ENCODE measurements at places on chromosomes 2 and 18.

GRCh38 chr18:70068981-70069380 lies 121.3 kb upstream of the CD226 start:
- no peak for DNase-seq

DNA sequence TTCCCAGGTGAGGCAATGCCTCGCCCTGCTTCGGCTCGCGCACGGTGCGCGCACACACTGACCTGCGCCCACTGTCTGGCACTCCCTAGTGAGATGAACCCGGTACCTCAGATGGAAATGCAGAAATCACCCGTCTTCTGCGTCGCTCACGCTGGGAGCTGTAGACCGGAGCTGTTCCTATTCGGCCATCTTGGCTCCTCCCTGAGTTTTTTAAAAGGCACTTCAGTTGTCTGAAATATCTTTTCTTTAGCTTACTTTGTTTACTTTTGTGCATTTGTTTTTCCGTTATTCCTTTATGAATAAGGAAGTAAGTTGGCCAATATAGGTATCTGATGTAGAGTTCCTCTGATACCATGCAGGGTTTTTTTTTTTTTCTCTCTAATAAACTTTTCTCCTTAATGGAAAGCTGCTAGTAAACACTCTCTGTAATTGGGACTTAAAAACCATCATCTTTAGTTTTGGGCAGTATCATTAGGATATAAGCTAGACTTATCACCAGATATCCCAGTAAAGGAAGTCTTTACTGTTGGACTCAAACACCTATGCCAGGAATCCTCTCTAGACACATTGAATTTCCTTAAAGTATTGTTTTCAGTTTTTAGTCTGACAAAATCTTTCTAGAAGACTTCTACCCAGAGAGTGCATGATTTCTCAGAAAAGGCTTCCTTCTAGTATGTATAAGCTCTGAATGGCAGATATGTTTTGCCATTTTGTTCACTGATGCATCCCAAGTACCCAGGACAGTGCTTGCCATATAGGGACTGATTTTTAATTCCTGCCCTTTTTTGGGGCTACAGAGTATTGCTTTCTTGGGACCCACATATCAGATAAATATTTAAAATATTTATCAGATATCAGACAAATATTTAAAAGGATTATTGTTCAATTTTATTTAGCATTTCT lies 35.8 kb upstream of the DYSF start:
- no peak for DNase-seq

GRCh38 chr2:204027091-204027490 lies 90.5 kb downstream of the ICOS start:
- no peak for DNase-seq

DNA sequence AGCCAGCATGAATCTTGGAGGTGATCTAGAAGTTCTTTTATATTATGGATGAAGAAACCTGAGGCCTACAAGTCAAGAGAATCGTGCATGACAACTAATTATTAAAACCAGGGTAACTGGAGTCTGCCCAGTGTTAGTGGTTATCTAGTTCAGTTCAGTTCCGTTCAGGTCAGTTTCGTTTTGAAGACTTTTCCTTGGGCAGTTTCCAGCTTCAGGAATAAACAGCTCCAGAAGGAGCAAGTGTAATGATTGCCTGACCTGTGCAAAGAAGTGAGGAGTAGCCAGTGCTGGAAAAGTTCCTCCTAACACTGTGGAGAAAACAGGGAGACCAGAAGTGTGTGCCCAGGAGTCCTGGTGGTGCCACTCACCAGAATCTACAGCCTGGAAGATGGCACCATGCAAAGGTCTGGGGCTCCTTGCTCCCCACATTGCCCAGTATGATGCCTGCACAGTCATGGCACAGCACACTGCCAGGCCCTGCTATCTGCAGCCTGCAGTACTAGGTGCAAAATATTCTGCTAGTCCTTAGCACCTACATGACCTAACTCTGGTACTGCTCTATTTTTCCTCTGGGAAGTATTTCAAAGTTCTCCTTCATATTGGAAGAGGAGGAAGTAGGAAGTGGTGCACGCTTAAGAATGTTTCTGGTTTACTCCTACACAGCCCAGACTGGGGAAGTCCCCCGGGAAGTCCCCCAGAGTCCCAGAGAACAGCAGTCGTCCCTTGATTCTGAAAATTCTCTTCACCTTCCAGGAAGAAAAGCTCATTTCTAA lies 65.8 kb downstream of the SUMO1 start:
- DNase-seq, result no peak

- DNase-seq, result no peak
Observed at GRCh38 chr2:217551252-217551899, 451.4 kb downstream of the TNS1 start.

DNA sequence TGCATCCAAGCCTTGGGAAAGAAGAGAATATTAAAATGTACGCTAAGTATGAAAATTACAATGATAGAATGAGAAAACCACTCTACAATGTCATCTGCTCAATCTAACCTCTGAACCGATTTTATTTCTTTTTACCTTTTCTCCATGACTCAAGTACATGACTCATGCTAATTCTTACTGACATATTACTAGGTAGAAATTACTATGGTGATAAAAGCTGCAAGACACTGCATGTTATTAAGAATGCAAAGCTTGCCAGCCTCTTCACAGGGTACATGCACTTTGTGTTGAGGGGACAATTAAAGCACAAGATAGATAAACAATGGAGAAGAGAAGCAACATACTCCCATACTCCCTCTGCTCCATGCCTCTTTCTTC lies 20.7 kb downstream of the SFT2D3 start:
- no peak for DNase-seq

DNA sequence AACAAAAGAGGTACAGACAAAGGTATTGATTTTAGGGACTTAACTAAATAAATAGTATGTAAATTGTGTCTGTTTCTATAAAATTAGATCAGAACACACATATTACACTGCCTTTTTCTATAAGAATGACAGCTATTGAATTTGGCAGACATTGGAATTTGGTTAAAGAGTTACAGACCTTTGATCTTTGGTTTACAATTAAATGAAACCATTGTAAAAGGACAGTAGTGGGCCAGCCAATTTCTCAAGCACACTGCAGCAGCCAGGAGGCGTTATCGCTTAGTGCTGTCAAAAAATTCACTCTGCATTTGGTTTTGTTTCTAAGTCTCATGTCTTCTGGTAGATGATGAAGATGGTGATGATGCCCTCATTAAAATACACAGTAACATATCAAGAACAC lies 175.9 kb downstream of the NR4A2 start:
- no peak for DNase-seq

GRCh38 chr2:235512699-235513053 lies 18.8 kb downstream of the AGAP1 start:
- DNase-seq, result no peak

DNA sequence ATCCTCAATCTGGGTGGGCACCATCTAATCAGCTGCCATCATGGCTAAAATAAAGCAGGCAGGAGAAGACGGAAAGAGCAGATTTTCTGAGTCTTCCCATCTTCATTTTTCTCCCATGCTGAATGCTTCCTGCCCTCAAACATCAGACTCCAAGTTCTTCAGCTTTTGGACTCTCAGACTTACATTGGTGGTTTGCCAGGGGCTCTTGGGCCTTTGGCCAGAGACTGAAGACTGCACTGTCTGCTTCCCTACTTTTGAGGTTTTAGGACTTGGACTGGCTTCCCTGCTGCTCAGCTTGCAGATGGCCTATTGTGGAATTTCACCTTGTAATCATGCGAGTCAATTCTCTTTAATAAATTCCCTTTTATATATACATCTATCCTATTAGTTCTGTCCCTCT lies 36.6 kb downstream of the DIPK1C start:
- DNase-seq, result no peak

GRCh38 chr18:54269893-54270844 lies 852 bp downstream of the POLI start:
- DNase-seq, result no peak
